Fibroblast of the aortic adventitia (primary cell): ENCODE measurements at places on chromosomes 4 and X. TPM values are rescaled to one million over a fixed set of nuclear protein-coding genes. Genes with fewer than 3 reads are reported as not detected.

The CXXC4 gene
- total RNA-seq: under 0.01 TPM in 1 of 2 replicates, not detected in the other

The ANTXR2 gene
- total RNA-seq: 183 and 271 TPM in 2 replicates

The FAM9C gene
- not detected in 2 replicates for total RNA-seq

The ADAM29 gene
- not detected in 2 replicates for total RNA-seq

The GPC3 gene
- total RNA-seq: 16.4 TPM in 1 of 2 replicates, not detected in the other
